ENCODE measurements at places on chromosomes 13 and 19.

GRCh38 chr13:70817576-70817975, 709.3 kb upstream of the KLHL1 start:
- DNase-seq = no peak

GRCh38 chr13:48828962-48829411, 146.7 kb upstream of the FNDC3A start:
- DNase-seq = no peak

DNA sequence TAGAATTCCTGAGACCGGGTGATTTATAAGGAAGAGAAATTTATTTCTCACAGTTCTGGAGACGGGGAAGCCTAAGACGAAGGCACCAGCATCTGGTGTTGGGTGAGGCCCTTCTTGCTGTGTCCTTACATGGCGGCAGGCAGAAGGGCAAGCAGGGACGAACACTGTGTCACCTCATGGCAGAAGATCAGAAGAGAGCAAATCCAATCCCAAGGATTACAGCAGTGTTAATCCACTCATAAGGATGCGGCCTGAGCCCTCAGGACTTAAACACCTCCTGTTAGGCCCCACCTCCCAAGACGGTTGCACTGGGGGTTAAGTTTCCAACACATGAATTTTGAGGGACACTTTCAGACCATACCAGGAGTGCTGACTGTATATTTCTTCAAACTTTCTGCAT, 6.7 kb upstream of the FBL start:
- DNase-seq = no peak

DNA sequence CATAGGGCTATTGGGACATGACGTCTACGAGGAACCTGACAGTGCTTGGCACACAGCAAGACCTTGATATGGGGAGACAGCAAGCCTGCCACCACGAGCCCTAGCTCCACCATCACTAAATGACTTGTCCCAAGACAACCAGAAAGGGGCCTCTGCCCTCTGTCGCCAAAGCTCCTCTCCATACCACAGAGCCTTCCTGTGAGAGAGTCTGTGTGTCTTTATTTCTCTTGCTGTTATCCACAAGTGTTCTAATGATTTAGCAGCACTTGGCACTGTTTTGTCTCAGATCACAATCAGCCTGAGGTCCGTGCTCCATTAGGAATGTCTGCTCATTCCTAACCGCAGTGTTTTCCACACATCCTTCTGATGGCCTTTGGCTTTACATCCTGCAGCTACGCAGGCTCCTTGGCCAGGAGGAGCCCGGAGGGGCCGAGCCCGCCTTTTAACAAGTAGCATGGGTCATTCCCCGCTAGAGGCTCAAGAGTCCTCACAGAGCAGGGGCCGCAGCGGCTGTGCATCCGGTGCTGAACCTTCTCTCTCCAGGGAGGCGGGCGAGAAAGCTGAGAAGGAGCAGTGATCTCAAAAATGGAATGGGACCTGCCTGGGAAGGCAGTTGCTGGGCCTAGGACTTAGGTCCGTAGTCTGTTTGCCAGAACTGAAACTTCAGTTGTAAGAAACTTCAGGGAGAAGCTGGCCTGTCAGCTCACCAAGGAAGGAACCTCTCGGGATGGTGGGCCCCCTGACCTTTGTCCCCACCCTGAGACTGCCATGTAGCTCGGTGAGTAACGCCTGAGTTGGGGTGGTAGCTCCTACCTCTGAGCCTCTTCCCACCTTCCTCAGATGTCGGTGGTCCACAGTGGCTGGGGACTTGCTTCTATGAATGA, 61.1 kb upstream of the HMGB1 start:
- no peak for DNase-seq

All from activated CD8-positive, alpha-beta memory T cell treated with anti-CD3 and anti-CD28 coated beads for 1 hour (primary cell).